Left ventricle myocardium superior (tissue), 1 donor: ENCODE measurements at places on chromosomes 12 and 14. TPM values are rescaled to one million over a fixed set of nuclear protein-coding genes. Genes with fewer than 3 reads are reported as not detected.

The GALNT6 gene
- 0.77 TPM for total RNA-seq

DNA sequence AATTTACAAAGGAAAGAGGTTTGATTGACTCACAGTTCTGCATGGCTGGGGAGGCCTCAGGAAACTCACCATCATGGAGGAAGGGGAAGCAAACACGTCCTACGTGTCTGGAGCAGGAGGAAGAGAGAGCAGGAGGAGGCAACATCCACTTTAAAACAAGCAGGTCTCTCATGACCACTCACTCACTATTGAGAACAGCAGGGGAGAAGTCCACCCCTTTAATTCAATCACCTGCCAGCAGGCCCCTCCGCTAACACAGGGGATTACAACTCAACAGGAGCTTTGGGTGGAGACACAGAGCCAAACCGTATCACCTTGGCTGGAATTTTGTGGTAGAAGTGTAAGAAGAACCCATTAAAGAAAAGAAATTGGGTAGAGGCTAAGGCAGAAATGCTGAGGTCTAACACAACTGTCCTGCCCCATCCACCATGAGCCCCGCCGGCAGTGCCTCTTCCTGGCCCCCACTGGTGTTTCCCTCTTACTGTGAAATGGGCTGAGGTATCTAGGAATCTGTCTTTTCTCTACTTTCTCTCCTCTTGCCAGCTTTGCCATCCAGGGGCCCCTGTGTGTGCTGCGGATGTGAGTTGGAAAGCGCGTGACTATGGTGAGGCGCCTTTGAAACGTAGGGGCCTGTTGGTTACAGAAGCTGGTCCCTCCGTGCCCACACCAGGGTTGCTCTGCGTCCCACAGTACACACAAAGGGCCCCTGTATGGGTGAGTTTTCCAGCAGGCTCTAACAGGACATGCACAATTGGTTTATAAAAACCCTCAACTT, 108.0 kb upstream of the TMEM132D start:
- DNase-seq = no peak

The ZNF891 gene
- total RNA-seq = 1.0 TPM

DNA sequence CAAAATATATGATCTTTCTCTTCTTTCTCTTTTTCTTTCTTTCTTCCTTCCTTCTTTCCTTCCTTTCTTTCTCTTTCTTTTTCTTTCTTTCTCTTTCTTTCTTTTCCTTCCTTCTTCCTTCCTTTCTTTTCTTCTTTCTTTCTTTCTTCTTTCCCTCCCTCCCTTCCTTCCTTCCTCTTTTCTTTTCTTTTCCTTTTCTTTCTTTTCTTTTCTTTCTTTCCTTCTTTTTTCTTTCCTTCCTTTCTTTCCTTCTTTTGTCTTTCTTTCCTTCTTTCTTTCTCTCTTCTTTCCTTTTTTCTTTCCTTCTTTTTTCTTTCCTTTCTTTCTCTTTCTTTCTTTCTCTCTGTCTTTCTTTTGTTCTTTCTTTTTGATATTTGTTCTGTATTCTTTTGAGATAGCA, 1356.0 kb upstream of the SEL1L start:
- no peak for DNase-seq

The P2RX2 gene
- total RNA-seq = not detected
